NCI-H1417 treated with DMSO at 0.1 percent for 48 hours (cell line): ENCODE measurements at places on chromosomes 5 and 9.

DNA sequence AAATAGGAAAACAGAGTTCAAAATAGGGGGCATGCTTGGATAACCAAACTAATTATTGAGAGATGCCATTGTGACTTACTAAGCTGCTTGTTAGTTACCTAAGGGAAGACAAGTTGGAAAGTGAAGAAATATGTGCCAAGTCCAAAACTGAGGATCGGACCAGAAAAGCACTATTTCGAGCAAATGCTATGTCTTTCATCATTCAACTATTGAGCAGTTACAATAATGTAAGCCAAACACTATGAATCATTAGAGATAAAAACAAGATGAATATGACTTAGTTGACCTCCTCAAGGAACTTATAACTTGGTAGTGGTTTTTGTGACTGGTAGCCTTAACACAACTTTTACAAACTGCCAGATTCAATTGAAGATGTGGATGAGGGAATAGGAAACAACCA lies 240.6 kb upstream of the MPDZ start:
- DNase-seq: no peak

- no peak for DNase-seq
Measured at GRCh38 chr5:34534523-34535103, 121.5 kb upstream of the RAI14 start.

DNA sequence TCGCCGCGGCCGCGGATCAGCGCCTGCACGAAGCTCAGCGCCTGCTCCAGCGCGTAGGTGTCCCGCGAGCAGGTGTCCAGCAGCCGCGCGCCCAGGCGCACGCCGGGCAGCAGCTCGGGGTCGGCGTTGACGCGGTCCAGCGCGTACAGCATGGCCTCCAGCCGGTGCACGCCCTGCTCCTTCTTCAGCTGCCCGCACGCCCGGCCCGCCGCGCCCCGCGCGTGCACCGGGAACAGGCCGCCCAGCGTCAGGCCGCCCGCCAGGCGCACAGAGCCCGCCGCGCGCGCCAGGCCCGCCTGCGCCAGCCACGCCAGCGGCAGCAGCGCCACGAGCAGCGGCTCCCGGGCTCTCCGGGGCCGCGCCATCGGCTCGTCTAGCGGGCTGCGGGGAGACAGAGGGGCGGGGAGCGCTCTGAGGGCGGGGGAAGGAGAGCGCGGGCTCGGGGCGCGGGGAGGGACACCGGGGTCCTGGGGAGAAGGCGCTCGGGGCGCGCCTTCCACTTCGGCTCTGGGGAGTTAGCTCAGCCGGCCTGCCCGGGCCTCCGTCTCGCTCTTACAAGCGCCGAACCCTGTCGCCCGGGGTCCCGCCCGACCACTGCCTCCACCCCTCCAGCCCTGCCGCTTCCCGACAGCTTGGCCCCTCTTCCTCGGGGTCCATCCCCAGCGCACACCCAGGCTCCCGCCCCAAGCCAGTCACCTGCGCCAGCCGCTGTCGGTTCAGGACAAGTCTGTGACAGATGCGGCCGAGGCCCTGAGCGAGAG lies at the start of gene GRM6:
GRM6 (minus strand) TSS at position 741 of the 761 bp plus-strand sequence; CDS start at position 365, 376 bp downstream.
- DNase-seq: no peak

DNA sequence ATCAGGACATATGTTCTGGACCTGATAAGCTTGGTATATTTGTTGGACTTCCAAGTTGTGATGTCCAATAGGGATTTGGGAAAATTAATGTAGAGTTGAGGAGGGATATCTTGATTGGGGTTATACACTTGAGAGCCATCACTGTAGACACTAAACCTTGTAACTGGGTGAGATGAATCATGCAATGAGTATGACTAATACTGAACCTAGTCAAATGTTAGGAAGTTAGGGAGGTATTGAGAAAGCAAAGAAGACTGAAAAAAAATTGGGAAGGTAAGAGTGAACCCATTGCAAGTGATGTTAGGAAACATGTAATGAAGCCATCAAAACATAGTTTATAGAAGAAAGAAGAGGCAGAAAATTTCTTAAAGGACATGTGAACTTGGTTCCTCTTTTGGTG lies 668.4 kb upstream of the CDH9 start:
- DNase-seq: no peak

DNA sequence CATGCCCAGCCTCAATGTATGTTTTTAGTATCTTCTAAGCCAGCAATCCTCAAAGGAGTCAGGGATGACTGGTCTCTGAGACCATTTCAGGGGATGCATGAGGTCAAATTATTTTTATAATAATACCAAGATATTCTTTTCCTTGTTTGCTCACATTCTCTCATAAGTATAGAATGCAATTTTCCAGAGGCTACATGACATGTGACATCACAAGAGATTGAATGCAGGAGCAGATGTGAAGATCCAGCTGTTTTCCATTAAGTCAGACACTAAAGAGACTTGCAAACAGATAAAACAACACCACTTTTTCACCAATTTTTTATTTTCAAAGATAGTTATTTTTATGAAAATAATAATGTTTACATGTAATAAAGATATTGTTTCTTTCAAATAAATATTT lies 22.0 kb upstream of the FREM1 start:
- DNase-seq: no peak

- peak; percentile 37 for DNase-seq
Measured at GRCh38 chr9:89549031-89549644, 51.2 kb upstream of the SEMA4D start.

DNA sequence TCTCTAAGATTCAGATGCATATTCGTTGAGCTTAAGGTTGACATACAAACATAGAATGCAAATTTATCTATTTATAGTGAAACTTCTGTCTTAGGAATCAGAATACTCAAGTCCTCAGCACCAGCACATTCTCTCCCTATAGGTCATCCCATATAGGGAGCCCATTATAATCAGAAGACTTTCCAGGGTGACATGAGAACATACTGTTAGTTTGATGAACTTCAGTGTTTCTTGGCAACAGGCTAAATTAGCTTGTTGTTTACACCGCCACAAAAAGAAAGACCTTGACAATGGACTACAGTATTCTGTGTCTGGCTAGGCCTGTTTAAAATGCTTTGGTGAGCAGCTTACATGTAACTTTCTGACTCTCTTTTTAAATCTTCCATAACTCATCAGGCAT lies 104.2 kb downstream of the TAF11L14 start:
- DNase-seq: no peak

DNA sequence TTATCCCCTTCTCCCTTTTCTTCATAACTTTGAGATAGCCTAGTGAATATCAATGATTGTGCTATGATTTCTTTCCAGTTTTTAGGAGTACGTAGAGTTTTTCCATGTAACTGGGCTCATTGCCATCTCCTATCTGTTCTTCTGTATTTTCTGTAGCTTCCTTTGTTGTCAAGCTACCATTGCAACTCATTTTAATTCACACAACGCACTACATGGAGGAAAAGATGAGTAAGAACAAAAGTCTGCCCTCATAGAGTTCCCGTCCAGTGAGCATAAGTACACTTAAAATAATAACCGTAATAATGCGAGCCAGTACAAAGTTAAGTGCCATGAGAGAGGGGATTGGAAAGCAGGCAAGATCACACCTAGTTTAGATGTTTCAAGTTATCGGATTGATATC lies 177.7 kb downstream of the PAM start:
- no peak for DNase-seq

DNA sequence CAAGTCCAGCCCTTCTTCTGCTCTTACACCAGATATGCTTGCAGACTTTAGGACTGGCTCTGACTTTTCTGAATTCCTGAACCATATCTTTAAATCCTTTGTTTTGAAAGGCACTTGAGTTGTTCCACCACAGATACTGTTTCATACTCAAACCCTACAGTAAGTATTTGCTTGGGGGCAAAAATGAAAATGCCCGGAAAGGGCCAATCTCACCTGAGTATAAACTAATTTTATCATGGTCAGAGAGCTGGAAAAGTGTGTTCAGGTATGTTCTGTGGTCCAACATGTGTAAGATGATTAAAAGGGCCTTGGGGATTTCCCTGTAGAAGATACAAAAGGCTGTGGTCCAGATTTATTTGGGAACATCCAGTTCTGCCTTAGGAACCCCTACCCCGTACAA lies 225.2 kb downstream of the MAN2A1 start:
- no peak for DNase-seq
